Stimulated activated CD4-positive, alpha-beta T cell treated with anti-CD3 and anti-CD28 coated beads, Interleukin-4, amount 100 ng/mL, for 4 hours (primary cell): ENCODE measurements at places on chromosomes 16 and 17.

- DNase-seq = no peak
These were observed 1.5 kb downstream of the ESRP2 start for GRCh38 chr16:68234188-68235107.

DNA sequence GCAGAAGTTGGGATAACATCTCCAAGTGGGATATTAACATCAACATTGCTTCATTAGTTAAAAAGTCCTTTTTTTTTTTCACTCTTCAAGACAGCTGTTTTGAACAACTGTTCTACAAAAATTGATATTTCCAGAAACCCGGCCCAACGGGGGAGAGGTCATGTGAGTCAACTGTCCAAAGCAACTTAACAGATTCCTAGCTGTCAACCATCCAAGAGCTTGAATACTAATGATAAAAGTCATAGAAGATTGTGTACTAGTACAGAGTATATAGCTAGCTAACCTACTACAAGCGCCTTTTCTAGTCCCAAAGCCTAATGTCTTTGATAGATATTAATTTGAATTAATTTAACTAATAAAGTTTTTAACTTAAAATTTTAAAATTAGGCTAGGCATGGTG lies 172.0 kb downstream of the CYB561 start:
- DNase-seq = no peak

- DNase-seq = no peak
These were observed 30.4 kb upstream of the IL34 start for GRCh38 chr16:70615945-70616344.

- DNase-seq = no peak
These were observed 20.3 kb downstream of the SPNS3 start for GRCh38 chr17:4453812-4454591.

GRCh38 chr17:77872199-77872598 lies 86.3 kb upstream of the TNRC6C start:
- no peak for DNase-seq

GRCh38 chr16:396605-397004 lies 394 bp upstream of the NME4 start:
- DNase-seq = no peak

DNA sequence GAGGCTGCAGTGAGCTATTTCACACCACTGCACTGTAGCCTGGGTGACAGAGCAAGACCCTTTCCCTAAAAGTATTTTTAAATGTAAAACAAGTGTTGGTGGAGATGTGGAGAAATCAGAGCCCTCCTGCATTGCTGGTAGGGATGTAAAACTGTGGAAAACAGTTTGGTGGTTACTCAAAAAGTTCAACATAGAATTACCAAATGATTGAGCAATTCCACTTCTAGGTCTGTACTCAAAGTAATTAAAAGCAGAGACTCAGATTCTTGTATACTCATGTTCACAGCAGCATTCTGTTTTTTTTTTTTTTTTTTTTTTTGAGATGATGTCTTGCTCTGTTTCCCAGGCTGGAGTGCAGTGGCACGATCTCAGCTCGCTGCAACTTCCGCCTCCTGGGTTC lies 141.8 kb downstream of the PITPNC1 start:
- no peak for DNase-seq

DNA sequence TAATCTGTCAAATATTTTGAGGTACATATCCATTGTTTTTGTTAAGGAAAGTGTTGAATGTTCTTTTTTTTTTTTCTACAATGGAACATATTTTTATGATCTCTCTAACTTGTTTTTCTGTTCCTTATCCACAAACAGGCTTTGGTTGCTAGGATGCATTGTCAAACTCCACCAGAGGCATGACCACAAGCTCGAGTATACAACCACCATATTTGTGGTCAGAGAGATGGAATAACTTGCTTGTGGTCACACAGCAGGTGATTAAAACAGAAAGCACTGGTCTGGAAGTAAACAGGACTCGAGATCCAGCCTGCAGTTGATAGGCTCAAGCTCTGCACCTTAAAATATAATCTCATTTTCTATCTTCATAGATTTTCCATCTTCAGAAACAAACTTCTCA lies 105.8 kb upstream of the ADAMTS18 start:
- DNase-seq = no peak

DNA sequence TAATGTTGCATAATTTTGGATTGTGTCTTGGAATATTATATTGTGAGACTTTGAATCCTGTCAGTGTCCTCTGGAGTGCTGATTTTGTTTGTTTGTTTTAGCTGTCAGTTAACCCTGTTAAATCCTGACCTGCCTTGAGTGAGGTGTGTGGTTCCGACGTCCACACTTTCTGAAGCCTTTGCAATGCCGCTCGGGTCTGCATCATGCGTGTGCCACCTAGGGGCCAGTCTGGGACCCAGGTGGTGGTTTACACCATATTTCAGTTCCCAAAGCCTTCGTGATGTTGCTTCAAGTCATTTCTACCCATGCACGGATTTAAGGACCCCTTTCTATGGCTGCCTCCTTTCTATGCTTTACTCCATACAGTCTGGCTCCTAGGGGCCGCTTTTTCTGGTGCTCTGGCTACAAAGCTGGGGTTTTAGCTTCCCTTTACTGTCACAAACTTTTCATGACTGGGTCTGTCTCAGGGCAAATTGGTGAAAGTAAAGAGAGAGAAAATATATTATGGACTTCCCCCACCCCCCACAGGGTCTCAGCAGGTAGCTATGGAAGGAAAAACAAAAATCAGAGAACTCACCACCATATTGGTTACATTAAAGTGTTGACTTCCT lies 11.4 kb upstream of the OR4D1 start:
- no peak for DNase-seq
